ENCODE measurements at places on chromosomes 3 and 15.

GRCh38 chr3:196406811-196407470, 25.3 kb downstream of the UBXN7 start:
- DNase-seq = no peak
- no peaks in the 10 kb centered on the region for H3K4me1 ChIP-seq
- no peaks in the 10 kb centered on the region for H3K27me3 ChIP-seq
- H3K27ac ChIP-seq = no peak overlapping the region
- peaks cover 3% of the 10 kb centered on the region for H3K36me3 ChIP-seq

DNA sequence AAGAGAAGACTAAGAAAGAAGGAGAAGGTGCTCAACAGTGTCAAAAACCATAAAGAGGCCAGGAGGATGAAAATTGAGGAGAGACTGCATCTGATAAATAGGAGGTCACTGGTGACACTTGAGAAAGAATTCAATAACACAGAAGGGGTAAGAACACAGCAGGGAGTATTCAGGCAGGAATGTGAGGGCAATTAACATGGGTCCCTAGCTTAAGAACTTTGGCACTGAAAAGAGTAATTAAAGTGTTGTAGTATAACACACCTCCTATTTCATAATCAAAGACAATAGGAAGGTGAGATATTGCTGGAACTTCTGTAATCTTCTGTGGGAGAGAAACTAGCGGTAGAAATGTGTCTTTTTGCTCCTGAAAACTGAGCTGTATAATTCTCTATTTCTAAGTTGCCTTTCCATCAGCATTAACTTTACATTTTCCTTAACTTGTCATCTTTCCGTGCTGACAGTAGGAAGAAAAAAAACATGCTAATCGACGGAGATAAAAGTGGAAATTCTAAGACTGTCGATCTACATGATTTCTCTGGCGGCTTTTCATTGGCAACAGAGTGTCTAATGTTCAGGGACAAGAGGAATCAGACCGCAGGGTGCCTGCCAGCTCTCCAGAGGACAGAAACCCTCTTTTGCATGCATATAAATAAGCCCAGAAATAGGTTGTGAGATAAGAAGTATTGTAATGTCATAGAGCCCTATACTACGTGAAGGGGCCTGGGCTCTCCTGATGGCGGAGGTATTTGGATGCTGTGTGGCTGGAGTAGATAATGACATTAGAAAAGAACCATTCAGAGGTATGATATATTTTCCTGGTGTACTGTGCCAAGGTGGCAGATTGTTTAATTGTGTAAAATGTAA, 147.9 kb upstream of the GAP43 start:
- no peak for DNase-seq
- H3K36me3 ChIP-seq = no peaks in the 10 kb centered on the region
- no peak overlapping the region for H3K4me3 ChIP-seq
- H3K27ac ChIP-seq = no peak overlapping the region
- H3K27me3 ChIP-seq = no peaks in the 10 kb centered on the region

DNA sequence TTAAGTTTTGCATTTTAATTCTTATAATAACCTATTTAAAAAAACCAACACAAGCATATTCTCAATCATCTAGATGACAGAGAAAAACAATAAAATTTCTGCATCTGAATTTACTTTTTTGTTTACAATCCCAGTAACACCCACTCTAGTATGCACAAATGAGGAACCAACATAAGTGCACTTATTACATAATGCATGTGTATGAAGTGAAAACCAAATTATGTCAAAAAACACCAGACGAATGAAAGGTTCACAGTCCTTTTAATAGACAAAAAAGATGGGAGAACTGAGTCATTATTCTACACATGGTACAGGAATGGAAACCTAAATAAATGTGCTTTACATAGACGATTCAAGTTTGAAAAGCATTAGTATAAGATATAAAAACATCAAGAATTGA, 91.7 kb downstream of the NR1I2 start:
- DNase-seq = no peak
- H3K4me3 ChIP-seq = no peak overlapping the region
- no peaks in the 10 kb centered on the region for H3K27me3 ChIP-seq
- H3K27ac ChIP-seq = no peak overlapping the region
- no peaks in the 10 kb centered on the region for H3K36me3 ChIP-seq
- H3K4me1 ChIP-seq = no peaks in the 10 kb centered on the region

DNA sequence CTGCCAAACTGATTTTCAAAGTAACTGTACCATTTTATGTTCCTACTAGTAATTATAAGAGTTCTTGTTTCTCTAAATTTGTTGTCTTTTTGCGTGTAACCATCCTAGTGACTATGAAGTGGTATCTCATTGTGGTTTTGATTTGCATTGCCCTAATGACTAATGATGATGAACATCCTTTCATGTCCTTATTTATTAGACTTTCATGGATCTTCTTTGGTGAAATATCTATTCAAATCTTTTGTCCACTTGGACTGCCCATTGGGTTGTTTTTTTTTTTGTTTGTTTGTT, 3.6 kb downstream of the OXSR1 start:
- no peak for DNase-seq
- no peak overlapping the region for H3K27ac ChIP-seq
- no peaks in the 10 kb centered on the region for H3K27me3 ChIP-seq
- H3K36me3 ChIP-seq = no peaks in the 10 kb centered on the region
- peaks cover 69% of the 10 kb centered on the region for H3K4me1 ChIP-seq

DNA sequence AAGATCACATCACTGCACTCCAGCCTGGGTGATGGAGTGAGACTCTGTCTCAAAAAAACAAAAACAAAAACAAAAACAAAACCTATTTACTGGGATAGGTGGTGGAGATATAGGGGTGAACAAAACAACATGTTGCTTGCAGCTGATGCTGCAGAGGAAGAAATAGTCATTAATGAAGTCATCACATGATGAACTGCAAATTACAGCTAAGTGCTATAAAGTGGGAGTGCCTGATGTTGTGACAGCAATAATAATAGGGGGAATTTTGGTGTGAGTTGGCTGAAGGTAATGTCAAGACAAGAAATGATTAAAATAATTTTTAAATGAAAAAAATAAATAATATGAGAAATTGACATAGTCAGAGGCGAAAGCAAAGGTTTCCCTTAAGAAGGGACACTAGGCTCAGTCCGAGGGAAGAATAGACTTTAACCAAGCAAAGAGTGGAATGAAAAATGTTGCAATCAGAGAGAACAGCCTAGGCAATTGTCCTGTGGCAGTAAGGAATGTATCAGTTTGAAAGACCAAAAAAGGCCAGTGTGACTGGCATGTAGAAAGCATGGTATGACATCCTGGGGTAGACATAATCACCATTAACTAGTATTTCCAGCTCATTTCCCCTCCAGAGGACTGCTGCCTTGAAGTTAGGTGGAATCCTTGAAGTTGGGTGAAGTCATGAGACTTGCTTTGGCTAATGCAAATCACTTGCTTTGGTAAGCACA, 14.7 kb upstream of the PIK3CB start:
- no peak overlapping the region for H3K4me3 ChIP-seq
- H3K4me1 ChIP-seq = peaks cover 12% of the 10 kb centered on the region
- H3K27me3 ChIP-seq = no peaks in the 10 kb centered on the region
- DNase-seq = no peak

- peak overlapping the region; percentile 97 for H3K27ac ChIP-seq
- peak overlapping the region; percentile 95 for H3K4me3 ChIP-seq
- H3K4me1 ChIP-seq = peaks cover 33% of the 10 kb centered on the region
- H3K36me3 ChIP-seq = peaks cover 40% of the 10 kb centered on the region
- H3K27me3 ChIP-seq = no peaks in the 10 kb centered on the region
- DNase-seq = no peak
These were observed 4.0 kb downstream of the TLE3 start for GRCh38 chr15:70093481-70094319.

DNA sequence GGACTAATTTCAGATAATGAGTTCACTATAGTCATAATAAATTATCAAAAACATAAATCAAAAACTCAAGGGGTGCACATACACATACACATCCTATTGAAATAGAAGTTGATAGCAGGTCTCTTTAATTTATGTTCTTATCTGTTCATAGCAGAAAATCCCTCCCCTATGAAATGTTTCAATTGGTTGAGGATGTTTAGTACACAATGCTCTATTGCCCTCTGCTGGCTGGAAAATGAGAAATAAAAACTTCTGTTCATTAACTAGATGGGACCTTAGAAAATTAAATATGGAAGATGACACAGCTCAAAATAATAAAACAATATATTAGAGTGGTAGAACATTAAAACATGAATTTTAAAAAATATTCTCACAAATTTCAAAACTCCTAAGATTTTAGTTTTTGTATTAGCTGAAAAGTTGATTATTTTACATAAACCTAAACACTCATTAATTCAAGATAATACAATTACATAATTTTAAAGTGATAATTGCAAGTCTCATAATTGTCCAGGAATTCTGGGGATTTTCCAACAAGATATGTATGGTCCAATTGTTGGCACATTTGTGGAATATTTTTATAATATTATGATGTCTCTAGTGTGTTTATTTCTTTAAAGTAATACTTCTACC, 735.0 kb downstream of the ROBO1 start:
- H3K27me3 ChIP-seq = no peaks in the 10 kb centered on the region
- H3K4me3 ChIP-seq = no peak overlapping the region
- H3K4me1 ChIP-seq = no peaks in the 10 kb centered on the region
- no peaks in the 10 kb centered on the region for H3K36me3 ChIP-seq
- no peak overlapping the region for H3K27ac ChIP-seq
- no peak for DNase-seq

GRCh38 chr3:189276444-189277219, 104.9 kb downstream of the TPRG1 start:
- no peaks in the 10 kb centered on the region for H3K36me3 ChIP-seq
- peak overlapping the region; percentile 22 for H3K27ac ChIP-seq
- no peak overlapping the region for H3K4me3 ChIP-seq
- H3K4me1 ChIP-seq = peaks cover 39% of the 10 kb centered on the region

DNA sequence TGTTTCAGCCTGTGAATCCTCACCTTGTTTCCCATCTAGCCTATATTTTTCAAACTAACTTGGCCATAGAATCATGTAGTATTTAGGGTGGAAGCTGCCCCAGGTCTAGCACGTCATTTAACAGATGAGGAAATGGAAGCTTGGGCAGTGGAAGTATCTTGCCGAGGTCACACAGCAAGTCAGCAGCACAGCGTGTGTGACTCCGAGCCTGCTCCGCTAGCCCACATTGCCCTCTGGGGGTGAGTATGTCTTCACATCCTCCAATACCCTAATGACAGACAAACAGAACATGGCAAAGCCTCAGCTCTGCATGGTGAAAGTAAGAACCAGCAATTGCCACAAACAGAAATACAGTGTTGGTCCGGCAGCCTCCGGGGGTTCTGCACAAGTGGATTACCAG, 2.2 kb upstream of the CCR5 start:
- no peak overlapping the region for H3K27ac ChIP-seq
- no peaks in the 10 kb centered on the region for H3K36me3 ChIP-seq
- peak; percentile 31 for DNase-seq
- no peak overlapping the region for H3K4me3 ChIP-seq

DNA sequence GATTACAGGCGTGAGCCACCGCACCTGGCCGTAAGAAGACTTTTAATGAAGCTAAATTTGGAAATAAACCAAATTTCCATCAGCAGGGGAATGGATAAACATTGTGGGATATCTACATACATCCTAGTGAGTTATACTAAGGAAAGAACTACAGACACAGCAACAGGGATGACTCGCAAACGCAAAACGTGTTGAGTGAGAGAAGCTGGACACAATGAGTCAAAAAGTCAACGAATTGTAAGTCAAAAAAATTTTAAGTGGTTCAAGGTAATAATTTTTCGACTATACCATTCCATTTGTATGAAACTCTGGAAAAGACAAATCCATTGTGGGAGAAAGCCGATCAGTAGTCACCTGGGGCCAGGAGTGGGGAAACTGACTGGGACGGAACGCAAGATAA, 19.9 kb downstream of the PLA2G4F start:
- H3K27me3 ChIP-seq = no peaks in the 10 kb centered on the region
- H3K4me3 ChIP-seq = no peak overlapping the region
- peaks cover 13% of the 10 kb centered on the region for H3K4me1 ChIP-seq
- DNase-seq = no peak
- H3K27ac ChIP-seq = no peak overlapping the region

DNA sequence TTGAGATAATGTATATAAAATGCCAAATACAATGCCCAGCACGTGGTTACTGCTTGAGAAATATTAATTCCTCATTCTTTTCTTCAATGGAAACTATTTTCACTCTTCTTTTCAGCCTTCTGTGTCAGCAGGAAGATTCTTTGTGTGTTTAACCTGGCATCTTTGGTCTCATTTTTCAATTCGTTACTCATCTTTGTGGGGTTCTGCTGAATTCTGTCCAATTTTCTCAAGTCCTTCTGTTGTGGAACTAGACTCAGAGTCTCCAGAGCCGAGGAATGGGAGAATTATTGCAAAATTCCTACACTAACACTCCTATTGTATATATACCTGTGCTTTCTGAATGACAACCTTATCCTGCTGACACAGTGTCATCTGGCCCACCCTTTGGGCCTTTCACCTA, 96.8 kb upstream of the RGMA start:
- no peak overlapping the region for H3K27ac ChIP-seq
- no peak overlapping the region for H3K4me3 ChIP-seq
- peaks cover 9% of the 10 kb centered on the region for H3K4me1 ChIP-seq
- no peaks in the 10 kb centered on the region for H3K36me3 ChIP-seq

DNA sequence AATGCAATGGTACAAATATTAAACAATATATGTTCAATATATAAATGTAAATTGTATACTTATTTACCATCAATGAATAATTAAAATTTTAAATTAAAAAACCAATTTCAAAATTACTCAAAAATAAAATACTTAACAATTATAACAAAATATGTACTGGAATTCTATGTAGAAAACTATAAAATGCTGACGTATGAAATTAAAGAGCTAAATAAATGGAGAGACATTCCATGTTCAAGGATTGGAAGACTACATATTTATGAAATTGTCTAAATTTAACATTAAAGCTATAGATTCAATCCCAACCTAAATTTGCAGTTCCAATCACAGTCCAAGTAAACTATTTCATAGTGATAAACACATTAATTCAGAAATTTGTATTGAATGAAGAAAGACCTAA, 1522.4 kb downstream of the SI start:
- H3K27me3 ChIP-seq = no peaks in the 10 kb centered on the region
- no peaks in the 10 kb centered on the region for H3K36me3 ChIP-seq
- no peaks in the 10 kb centered on the region for H3K4me1 ChIP-seq
- H3K27ac ChIP-seq = no peak overlapping the region

DNA sequence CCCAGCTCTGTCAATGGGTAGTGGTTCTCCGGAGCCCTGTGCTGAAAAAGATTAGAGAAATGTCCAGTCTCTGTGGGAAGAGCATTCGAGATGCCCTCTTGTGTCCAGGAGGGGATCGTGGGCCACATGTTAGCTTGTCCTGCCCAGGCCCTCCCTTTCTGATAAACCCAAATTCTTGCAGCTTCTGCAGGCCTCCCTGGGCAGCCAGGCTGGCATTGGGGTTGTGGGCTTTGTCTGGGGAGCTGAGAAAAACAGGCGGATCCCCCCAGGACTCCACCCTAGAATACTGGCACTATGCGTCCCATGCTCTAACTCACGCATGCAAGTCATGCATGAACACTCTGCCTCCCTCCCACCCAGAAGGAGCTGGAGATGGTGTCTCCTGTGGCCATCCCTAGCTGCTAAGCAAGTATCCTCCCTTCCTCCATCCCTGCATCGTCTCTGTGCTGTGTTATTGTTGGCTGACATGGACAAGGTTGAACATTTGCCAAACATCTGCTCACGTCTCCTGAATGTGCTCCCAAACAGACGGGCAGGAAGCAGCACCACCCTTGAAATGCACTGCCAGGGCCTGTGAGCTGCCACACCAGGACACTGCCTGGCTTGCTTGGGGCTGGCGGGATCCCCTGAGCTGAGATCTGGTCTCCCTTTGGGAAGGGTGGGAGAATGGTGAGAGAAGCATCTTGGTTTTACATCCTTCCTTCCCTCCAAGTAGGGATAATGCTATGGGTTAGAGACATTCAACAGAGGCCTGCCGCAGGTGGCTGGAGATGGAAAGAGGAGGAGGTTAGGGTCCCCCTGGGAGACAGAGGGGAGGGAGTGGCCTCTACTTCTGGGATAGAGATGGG, 26.5 kb downstream of the CFAP161 start:
- H3K36me3 ChIP-seq = no peaks in the 10 kb centered on the region
- DNase-seq = no peak
- no peak overlapping the region for H3K4me3 ChIP-seq
- H3K4me1 ChIP-seq = peaks cover 24% of the 10 kb centered on the region
- peak overlapping the region; percentile 60 for H3K27ac ChIP-seq

Data from esophagus squamous epithelium (tissue), 5 donors.